Mesothelial cell of epicardium (in vitro differentiated cells): ENCODE measurements at places on chromosomes 12 and 14. TPM values are rescaled to one million over a fixed set of nuclear protein-coding genes. Genes with fewer than 3 reads are reported as not detected.

The MIPOL1 gene
- 24.3 to 29.2 TPM (median 28.4 TPM) in 3 replicates for total RNA-seq

The TAS2R30 gene
- 5.4 to 7.2 TPM (median 6.2 TPM) in 3 replicates for total RNA-seq

The CLEC1B gene
- 0.18 to 0.51 TPM (median 0.34 TPM) in 3 replicates for total RNA-seq

DNA sequence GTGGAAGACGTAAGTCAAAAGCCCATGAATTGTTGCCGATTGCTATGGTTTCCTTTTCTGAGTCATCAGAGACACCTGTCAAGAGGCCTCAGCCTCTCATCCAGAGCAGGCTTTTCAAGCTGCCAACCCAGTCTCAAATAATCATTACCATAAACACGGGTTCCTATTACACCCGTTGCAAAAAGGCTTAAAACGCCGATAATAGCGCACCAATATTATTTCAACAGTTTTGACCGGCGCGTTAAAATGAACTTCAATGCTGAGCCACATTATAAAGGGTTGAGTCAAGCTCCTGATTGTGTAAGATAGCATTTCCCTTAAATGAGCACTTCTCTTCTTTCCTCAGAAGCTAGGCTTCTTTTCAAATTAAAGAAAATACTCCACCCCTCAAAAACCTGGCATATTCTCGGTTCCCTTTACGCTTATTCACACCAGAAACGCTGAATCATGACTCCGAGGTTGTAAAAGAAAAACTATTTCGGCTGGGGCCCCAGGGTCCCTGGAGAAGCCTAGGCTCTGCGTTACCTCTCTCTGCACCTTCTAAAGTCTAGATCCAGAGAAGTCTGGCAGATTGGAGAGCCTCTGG is 1.4 kb downstream of the TMTC1 start:
- DNase-seq = no peak

DNA sequence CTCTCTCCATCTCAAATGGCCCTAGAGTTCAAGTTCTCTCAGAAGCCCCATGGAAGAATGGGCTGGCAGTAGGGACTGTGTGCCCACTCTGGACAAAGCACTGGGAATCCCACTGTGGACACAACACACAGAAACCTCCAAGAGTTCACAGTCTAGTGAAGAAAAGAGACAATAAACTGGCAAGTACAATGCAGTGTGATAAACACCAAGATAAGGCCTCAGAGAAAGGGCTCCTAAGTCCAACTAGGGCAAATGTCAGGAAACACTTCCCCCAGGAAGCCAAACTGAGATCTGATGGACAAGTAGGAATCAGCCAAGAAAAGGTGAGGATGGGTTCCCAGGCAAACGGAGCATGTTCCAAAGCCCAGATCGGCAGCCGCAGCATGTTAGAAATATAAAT is 5.4 kb downstream of the VSIG10 start:
- no peak for DNase-seq

DNA sequence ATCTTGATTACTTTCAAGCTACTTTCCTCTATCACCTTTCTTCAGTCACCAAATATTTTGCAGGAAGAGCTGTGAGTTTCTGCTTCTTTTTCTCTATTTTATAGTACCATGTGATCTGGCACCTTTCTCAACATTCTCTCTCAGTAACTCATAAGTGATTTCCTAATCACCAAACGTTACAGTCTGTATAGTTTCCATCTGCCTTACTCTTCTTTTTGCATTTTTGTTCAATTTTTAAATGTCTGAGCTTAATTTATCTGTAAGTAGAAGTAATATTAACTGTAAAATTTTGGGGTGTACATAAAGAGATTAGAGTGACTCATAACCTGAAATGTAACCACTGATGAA is 422.1 kb upstream of the SYT1 start:
- no peak for DNase-seq

DNA sequence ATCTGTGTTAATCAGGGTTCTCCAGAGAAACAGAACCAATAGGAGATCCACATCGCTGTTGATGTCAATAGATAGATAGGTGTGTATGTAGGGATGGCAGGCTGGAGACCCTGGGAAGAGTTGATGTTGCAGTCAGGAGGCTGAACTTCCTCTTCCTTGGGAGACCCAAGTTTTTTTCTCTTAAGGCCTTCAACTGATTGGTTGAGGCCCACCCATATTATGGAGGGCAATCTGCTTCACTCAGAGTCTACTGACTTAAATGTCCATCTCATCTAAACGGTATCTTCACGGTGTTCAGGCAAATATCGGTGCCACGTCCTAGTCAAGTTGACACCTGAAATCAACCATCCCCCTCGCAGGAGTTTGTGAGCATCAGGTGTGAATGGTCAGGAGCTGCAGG is 63.0 kb downstream of the ETV6 start:
- DNase-seq = no peak

DNA sequence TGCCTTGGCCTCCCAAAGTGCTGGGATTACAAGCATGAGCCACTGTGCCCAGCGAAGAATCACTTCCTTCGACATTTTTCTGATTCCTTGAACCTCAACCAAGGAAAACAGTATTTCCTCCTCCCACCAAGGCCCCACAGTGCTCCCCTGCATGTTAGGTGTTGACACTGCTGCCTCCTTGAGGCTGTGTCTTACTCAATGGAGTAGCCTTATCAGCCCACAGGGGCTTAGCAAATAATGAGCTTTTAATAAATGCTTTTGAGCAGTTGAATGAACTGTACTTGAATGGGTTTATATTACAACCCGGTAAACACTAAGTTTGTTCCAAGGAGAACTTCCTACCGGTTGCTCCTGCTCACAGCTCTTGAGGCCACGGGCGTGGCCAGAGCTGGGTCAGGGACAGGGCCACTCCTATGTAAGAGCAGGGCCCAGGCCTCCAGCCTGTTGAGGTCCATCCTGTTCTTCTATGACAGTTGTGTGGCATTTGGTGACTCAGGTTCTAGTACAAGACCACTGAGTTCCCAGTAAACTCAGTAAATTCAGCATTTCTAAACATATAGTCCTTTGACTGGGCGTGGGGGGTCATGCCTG is 36.8 kb upstream of the TUBA1A start:
- DNase-seq = no peak

DNA sequence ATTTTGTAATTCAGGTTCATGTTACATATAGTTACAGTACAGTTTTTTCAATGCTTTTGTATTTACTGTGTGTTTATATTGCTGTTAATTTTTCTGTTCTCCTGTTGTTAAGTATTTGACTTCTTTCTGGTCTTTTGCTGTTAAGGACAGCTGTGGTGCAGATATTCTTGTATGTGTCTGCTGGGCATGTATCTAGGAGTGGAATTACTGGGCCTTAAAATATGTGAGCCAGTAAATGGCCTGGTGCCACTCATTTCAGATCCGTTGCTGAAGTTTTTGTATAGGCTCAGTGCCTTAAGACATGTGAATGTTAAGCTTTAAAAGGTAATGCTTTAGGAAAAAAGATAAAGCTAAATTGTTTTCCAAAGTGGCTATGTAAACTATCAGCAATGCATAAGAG is 87.3 kb downstream of the TTLL5 start:
- no peak for DNase-seq

DNA sequence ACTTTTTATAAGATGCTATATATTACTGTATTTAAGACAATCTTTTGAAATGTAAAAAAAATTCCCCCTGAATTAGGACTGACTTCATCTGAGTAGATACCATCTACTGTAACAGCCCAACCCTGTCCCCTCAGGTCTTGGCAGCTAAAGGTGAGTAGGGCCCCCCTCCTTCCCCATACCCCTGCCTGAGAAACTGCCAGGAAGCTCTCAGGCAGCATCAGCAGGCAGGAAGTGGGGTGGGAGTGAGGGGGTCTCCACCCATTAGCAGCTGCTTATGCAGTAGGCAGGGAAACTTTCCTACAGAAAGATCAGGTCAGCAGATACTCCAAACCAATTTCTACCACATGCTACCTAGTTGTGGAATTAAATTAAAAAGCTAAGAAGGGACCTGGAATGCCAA is 62.5 kb downstream of the PAX9 start:
- no peak for DNase-seq

DNA sequence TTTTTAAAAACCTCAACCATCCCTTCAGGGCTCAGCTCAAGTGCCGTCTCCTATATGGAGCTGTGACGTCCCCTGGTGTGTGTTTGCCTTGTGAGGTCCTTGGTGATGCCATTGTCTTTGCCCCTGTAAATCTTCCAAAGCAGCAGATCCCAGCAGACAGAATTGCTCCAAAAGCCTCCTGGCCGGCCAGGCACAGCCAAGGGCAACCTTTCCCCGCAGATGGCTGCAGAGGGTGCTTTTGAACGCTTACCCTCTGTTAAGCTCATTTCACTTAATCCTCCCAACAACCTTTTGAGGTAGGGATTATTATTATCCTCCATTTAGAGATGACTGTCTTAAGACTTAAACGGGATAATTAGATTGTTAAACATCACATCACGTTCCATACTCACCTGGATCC is 51.4 kb downstream of the RFX4 start:
- DNase-seq = no peak

DNA sequence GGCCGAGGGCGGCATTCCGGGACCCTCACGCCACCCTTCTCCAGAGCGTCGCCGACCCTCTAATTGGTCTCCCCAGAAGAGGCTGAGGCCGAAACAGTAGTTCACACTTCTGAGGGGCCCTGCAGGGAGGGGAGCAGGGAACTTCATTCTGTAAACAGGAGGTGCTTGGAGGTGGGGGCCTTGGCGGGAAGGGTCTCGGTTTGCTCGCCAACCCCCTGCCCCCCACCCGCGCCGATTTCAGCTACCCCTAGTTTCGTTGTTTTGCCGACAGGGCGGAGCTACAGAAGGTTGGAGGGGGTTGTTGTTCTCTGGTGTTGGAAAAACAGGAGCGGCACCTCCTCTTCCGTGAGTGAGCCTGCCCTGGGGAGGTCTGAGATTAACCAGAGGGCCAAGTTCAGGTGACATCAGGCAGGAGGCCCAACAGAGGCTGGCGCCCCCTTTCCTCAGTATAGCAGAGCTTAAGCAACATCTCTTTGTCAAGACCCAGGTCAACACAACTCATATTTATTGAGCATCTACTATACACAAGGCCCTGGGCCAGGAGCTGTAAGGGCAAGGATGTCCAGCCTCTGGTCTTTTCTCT is 682 bp downstream of the ERBB3 start:
- no peak for DNase-seq
